ENCODE measurements at places on chromosomes 3 and 15. TPM values are rescaled to one million over a fixed set of nuclear protein-coding genes. Genes with fewer than 3 reads are reported as not detected.

The TTC21A gene
- 1.2 TPM for total RNA-seq

The LAMB2 gene
- 72.0 TPM for total RNA-seq

The IL20RB gene
- total RNA-seq = 0.99 TPM

The CCDC39 gene
- not detected for total RNA-seq

The HYAL3 gene
- 9.9 TPM for total RNA-seq

The DPPA2 gene
- total RNA-seq = not detected

The P2RY13 gene
- not detected for total RNA-seq

The ANKRD34C gene
- not detected for total RNA-seq

The GNAT1 gene
- total RNA-seq = 0.48 TPM

The CPB1 gene
- not detected for total RNA-seq

The PLD1 gene
- total RNA-seq = 8.1 TPM

The GP9 gene
- not detected for total RNA-seq

The ANKRD63 gene
- total RNA-seq = 0.20 TPM

The GOLGA8M gene
- total RNA-seq = not detected

The PLA2G4E gene
- total RNA-seq = not detected

The ERC2 gene
- total RNA-seq = not detected

The IL16 gene
- 0.29 TPM for total RNA-seq

The ANKUB1 gene
- not detected for total RNA-seq

The ZBED2 gene
- total RNA-seq = 0.12 TPM

The EOMES gene
- total RNA-seq = 0.69 TPM

The LDHAL6B gene
- total RNA-seq = not detected

The BCHE gene
- 1.0 TPM for total RNA-seq

The RLBP1 gene
- total RNA-seq = not detected

The STX19 gene
- not detected for total RNA-seq

The POPDC2 gene
- 0.23 TPM for total RNA-seq

The CLDN18 gene
- total RNA-seq = not detected

The KBTBD13 gene
- not detected for total RNA-seq

The ALDH1L1 gene
- total RNA-seq = 0.19 TPM

The TRPM1 gene
- not detected for total RNA-seq

The CCR9 gene
- not detected for total RNA-seq

Data from A549 treated with dexamethasone at 1 μM for 4 hours (cell line).